Muscle of arm (tissue), 14 donors: ENCODE measurements at places on chromosomes 1 and 21. TPM values are rescaled to one million over a fixed set of nuclear protein-coding genes. Genes with fewer than 3 reads are reported as not detected.

DNA sequence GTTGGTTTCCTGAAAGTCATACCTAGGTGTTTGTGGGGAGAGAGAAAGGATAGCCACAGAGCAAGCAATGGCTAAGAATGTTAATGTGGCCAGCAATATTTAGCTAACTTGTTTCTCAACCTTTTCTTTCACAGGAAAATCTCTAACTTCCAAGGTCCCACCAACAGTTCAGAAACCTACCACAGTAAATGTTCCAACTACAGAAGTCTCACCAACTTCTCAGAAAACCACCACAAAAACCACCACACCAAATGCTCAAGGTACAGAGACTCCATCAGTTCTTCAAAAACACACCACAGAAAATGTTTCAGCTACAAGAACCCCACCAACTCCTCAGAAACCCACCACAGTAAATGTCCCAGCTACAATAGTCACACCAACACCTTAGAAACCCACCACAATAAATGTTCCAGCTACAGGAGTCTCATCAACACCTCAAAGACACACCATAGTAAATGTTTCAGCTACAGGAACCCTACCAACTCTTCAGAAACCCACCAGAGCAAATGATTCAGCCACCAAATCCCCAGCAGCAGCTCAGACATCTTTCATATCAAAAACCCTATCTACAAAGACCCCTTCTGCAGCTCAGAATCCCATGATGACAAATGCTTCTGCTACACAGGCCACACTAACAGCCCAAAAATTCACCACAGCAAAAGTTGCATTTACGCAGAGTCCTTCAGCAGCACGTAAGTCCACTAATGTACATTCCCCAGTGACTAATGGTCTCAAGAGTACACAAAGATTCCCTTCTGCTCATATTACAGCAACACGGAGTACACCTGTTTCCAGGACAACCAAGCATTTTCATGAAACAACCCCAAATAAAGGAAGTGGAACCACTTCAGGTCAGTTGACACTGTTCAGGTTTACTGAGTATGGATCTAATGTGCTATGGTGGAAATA is 15.3 kb downstream of the CD55 start:
- no peak for DNase-seq

- no peak for DNase-seq
These were observed 8.7 kb downstream of the TIE1 start for GRCh38 chr1:43309405-43310025.

DNA sequence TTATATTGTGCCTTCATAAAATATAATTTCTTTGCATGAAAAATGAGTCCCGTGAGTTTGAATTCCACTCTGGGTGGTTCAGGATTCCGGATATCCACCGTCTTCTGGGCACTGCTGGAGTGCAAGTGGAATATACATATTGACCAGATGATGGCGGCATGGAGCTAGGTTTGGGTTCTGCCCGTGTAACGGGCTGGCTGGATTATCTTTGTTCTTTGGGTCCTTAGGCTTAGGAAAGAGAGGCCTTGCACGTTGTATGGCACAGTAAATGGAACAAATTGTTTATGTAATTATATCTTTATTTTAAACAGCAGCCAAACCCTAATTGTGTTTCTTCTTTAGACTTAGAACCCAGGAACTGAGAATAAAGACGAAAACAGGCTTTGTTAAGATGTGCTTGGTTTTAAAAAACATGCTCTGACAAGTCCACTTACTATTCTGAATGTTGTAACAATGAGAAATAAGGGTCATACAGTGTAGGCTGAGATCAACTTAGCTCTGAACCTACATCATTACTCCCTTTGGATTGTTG is 13.5 kb upstream of the ACBD6 start:
- DNase-seq: peak; percentile 78

- DNase-seq: no peak
These were observed 23.3 kb upstream of the TNNI1 start for GRCh38 chr1:201444792-201445191.

GRCh38 chr1:193066606-193067005 is 7.2 kb downstream of the RO60 start:
- no peak for DNase-seq

GRCh38 chr1:89743788-89744187 is 77.0 kb upstream of the LRRC8D start:
- DNase-seq: no peak

DNA sequence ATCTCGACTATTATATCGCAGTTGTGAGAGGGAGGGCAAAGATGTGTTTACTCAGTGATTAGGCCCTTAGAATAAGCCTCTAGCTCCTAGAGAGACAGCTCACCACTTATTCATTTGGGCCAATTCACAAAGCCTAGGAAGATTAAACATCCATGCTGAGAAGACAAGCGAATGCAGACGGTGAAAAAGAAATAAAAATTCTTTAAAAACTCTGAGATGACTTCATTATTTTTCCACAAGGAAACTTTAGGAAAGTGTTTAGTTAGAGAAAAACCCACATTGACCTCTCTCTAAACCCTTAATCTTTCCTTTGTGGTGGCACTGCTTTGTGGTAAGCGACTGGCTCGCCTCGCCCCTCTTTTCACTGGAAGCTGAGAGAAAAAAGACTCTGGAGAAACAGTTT is 146.8 kb upstream of the DMRTA2 start:
- no peak for DNase-seq

DNA sequence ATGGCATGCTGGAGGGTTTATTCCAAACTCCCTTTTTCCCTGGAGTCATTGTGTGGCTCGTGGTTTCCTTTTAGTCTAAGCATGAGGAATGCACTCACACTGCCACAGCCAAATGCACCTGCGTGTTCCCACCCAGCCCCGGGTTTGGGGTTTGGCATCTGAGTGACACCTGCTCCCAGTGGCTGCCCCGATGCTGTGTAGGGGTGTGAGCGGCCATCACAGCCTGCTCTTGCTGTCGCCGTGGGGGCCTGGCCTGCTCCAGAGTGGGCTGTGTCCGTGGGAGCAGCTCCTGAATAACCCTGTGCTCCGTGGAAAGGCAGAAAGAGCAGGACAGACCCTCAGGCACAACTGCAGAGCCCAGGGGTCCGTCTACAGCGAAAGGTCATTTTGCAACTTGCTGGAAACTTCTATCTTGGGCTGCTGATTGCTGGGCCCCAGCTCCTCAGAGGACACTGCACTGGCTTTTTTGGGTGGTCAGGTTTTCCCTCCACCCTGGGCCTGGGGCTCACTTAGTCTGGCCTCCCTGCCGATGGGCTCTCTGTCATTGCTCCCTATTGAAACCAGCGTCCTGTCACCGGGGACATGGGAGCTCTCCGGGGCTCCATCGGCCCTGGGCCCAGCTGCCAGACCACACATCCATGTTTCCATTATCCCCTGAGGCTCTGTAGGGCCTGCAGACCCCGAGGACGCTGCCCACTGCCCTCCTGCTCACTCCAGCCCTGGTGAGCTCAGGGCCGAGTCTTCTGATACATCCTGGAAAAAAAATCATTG is 74.1 kb downstream of the AJAP1 start:
- DNase-seq: no peak

- DNase-seq: no peak
These were observed 11.6 kb upstream of the POFUT2 start for GRCh38 chr21:45299026-45299863.

- no peak for DNase-seq
These were observed 7.4 kb downstream of the PIGM start for GRCh38 chr1:160024195-160024905.

- DNase-seq: no peak
These were observed 1093.9 kb downstream of the ADGRL2 start for GRCh38 chr1:82894635-82895034.

DNA sequence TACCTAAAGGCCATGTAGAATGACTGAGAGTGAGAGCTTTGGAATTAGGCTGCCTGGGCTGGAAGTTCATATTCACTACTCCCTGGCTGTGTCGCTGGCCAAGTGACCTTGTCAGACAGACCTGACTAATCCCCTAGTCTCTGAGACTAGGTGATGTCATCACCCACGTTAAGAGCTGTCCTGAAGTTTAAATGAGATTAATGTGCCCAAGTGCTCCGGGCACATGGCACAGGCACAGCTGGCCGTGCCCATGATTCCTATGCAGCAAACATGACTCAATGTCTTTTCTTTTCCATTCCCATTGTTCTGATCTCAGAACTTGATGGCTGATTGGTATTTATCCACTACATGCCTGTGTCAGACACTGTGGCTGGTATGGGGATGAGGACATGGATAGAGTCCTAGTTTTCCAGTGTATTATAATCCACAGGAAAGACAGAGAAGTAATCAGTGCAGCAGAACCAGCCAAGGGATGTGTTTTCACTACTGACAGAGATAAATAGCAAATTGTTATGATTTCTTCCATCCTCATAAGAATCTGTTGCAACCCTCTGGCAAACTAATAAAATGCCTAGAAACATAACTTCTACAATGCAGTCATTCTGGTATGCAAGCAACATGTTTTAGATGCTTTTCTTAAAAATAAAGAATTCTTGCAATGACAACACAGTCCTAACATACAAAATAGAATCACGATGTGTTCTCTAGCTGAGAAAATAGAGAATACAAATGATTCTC is 180.9 kb downstream of the PCP4 start:
- no peak for DNase-seq

- no peak for DNase-seq
These were observed 21.0 kb downstream of the LEPR start for GRCh38 chr1:65441464-65441863.

GRCh38 chr1:172754609-172755008 is 95.7 kb downstream of the FASLG start:
- DNase-seq: no peak

- DNase-seq: no peak
These were observed 166.9 kb downstream of the NCAM2 start for GRCh38 chr21:21165063-21165645.

DNA sequence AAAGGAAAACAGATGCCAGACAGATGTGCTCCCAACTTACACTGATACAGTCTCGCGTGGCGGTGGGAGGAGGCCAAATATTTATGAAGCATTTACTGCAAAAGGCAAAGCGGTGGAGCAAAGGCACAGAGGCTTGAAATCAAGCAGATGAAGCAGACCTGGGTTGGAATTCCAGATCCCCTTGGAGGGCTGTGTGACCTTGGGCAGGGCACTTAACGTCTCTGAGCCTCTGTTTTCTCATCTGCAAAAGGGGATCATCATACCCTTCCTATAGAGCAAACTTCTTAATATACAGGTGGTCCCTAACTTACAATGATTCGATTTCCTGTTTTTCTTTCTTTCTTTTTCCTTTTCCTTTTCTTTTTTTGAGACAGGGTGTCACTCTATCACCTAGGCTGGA is 54.1 kb downstream of the IGSF21 start:
- no peak for DNase-seq

- DNase-seq: no peak
These were observed 112.8 kb downstream of the RIPK4 start for GRCh38 chr21:41653954-41654491.

- no peak for DNase-seq
These were observed 150.6 kb upstream of the ZC3H12A start for GRCh38 chr1:37323486-37324377.

DNA sequence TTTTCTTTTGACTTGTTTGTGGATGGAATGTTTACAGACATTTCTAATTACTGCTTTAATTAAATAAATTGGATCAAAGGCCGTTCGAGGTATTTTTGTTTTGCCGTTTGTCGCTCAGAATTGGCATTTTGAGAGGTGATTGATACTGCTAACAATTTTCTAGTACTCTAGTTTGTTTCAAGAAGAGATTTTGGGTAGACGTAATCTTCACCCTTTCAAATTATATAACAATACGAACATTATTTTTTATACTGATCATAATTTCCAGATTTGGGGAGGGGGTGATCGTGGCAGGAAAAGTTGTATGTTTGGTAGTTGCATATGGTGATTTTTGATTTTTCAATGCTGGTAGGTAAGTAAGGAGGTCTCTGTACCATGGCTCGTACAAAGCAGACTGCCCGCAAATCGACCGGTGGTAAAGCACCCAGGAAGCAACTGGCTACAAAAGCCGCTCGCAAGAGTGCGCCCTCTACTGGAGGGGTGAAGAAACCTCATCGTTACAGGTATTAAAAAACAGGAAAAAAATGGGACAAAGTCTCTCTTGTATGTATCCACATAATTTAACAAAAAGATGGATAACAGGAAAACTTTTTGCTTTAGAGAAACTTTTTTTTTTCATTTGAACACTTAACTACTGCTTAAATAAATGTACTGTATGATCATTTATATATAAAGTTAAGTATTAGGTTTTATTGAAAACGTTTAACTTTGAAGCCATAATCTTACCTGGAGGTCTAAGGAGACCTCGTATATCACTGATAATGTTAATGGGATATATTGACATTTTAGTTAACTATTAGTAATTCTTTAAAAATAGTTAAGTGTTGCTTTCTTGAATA is 1.7 kb downstream of the H3-3A start:
- peak; percentile 29 for DNase-seq

DNA sequence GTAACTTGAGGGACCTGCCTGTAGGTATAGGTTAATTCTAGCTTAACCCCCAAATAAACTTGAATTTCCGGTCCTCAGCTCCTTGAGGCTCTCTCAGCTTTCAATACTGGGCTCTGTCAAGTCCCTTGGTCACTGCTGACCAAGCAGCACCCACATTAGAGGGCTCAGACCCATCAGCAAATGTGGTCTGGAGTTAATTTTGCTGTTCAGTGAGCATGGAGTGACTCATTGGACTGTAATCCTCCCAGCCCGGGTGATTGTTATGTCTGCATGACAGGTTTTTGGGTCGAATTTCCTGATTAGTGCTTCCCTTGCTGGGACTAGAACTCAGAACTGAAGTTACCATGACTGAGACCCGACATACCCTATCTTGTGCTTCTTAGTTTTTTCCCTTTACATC is 130.6 kb downstream of the URB2 start:
- no peak for DNase-seq

DNA sequence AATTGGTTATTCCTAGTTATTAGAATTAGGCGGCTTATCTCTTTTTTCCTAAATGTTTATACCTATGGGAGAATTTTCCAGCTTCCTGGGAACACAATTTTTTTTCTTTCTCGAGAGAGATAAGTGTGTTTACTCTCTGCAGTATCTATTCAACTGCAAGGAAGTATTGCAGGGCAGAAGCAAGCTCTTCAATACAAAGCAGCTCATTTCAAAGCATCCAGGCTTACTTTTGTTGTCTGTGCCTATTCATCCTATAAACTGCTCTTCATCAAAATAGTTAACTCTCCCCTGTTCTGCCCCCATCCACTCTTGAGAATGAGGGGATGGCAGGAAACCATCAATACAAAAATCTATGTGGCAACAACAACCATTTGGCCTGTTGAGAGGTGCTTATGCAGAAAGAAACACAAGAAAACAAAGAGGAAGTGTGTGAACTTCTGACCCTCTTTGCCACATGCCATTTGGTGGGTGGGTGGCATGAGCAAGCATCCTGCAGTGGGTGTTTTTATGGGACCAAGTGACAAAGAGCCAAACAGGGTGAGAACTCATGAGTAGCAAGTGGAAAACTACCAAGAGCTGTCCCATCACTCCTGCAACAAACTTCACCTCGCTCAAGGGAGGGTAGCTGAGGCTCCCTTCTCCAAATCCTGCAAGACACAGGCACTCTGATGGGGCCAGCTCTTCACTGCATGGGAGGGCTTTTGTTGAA is 50.6 kb upstream of the MRPS6 start:
- no peak for DNase-seq

Gene CSMD2
- polyA plus RNA-seq: 0.53 TPM

Gene LCE3E
- polyA plus RNA-seq: not detected

Gene FCRL6
- polyA plus RNA-seq: not detected

Gene GUCA2A
- polyA plus RNA-seq: not detected

Gene HSD11B1
- polyA plus RNA-seq: 0.17 TPM

Gene SMCP
- not detected for polyA plus RNA-seq

Gene CRP
- polyA plus RNA-seq: not detected

Gene SLAMF9
- polyA plus RNA-seq: not detected

Gene KRTAP19-3
- not detected for polyA plus RNA-seq

Gene SLC9C2
- not detected for polyA plus RNA-seq

Gene ATP1A2
- polyA plus RNA-seq: 113 TPM

Gene DNAI4
- polyA plus RNA-seq: 3.0 TPM

Gene TCP10L
- 0.91 TPM for polyA plus RNA-seq

Gene BTBD19
- polyA plus RNA-seq: 6.9 TPM

Gene FCMR
- 1.9 TPM for polyA plus RNA-seq

Gene SEMA6C
- polyA plus RNA-seq: 78.0 TPM

Gene NBPF9
- 27.8 TPM for polyA plus RNA-seq
